AG04450 (cell line): ENCODE measurements at places on chromosomes 12 and 14.

- DNase-seq: no peak
Observed at GRCh38 chr14:21852061-21852664, 178.5 kb upstream of the OR4E1 start.

GRCh38 chr12:110109037-110109836 is 14.9 kb upstream of the IFT81 start:
- DNase-seq: peak; percentile 97

DNA sequence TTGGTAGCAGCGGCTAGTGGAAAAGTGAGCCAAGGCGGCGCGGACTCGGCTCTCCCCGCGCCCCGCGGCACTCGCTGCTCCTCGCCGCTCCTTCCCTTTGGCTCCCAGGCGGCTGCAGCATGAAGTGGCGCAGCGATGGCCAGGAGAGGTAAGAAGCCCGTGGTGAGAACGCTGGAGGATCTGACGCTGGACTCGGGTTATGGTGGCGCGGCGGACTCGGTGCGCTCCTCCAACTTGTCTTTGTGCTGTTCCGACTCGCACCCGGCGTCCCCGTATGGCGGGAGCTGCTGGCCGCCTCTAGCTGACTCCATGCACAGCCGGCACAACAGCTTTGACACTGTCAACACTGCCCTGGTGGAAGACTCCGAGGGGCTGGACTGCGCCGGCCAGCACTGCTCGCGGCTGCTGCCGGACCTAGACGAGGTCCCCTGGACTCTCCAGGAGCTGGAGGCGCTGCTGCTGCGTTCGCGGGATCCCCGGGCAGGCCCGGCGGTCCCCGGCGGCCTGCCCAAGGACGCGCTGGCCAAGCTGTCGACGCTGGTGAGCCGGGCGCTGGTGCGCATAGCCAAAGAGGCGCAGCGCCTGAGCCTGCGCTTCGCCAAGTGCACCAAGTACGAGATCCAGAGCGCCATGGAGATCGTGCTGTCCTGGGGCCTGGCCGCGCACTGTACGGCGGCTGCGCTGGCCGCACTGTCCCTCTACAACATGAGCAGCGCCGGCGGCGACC is 225.6 kb upstream of the CRY1 start:
- DNase-seq: no peak

GRCh38 chr14:96085369-96085768 is 46.2 kb downstream of the C14orf132 start:
- DNase-seq: no peak

- no peak for DNase-seq
Observed at GRCh38 chr12:93379981-93380361, 2.2 kb downstream of the NUDT4 start.

DNA sequence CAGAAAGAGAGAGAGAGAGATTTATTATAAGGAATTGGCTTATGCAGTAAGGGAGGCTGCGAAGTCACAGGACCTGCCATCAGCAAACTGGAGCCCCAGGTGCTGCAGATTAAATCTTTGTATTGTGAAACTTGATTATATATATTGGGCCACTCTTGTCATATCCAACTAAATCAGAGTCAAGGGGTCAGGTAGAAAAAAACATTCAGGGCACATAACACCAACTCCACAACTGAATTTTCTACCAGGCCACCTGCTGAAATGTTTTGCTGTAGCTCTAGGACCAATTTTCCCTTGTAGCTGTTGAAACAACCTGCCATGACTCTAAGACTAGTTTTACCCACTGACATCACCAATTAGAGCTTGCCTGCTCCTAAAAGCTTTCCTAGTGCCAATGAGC is 1240.8 kb downstream of the SLC16A7 start:
- no peak for DNase-seq

DNA sequence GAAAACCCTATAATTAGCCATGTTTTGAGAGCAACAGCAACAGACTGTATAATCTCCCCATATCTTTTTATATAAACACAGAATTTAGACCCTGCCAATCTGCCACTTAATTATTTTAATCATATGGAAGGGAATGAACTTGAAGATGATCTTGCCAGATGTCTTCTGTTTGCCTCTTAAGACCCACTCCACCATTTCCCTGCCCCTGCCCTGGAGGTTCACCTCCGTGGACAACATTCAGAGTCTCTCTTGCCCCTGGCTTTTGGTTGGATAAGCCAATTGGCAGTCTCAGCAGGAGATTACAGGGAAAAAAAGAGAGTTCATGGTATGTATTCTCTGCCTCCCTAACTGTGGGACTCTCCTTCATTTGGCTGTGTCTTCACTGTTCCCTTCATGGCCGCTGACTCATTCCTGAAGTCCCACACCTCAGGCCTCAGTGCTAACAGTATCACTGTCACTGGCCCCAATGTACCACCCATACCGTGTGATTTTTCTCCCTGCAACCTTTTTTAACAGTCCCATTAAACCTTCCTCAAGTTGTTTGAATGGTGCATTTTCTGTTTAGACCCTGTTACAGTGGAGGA is 184.8 kb downstream of the PIK3C2G start:
- DNase-seq: no peak

GRCh38 chr12:62655666-62656151 is 189.1 kb downstream of the MON2 start:
- DNase-seq: no peak

- DNase-seq: no peak
Observed at GRCh38 chr12:66109056-66109455, 21.5 kb downstream of the LLPH start.

GRCh38 chr12:111405149-111405858 is 419 bp upstream of the SH2B3 start:
- DNase-seq: peak; percentile 76

- DNase-seq: no peak
Observed at GRCh38 chr12:74981541-74981940, 228.1 kb downstream of the KCNC2 start.

- DNase-seq: no peak
Observed at GRCh38 chr14:24093207-24093900, 757 bp upstream of the PCK2 start.

DNA sequence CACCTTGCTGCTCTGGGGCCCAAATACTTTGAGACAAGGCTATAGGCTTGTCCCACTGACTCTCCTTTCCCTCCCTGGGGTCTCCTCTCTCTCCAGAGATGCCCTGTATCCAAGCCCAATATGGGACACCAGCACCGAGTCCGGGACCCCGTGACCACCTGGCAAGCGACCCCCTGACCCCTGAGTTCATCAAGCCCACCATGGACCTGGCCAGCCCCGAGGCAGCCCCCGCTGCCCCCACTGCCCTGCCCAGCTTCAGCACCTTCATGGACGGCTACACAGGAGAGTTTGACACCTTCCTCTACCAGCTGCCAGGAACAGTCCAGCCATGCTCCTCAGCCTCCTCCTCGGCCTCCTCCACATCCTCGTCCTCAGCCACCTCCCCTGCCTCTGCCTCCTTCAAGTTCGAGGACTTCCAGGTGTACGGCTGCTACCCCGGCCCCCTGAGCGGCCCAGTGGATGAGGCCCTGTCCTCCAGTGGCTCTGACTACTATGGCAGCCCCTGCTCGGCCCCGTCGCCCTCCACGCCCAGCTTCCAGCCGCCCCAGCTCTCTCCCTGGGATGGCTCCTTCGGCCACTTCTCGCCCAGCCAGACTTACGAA is 3.1 kb downstream of the NR4A1 start:
- DNase-seq: no peak

- no peak for DNase-seq
Observed at GRCh38 chr12:60093428-60093827, 497.6 kb downstream of the SLC16A7 start.

- no peak for DNase-seq
Observed at GRCh38 chr14:31405106-31405505, 15.2 kb downstream of the HEATR5A start.

DNA sequence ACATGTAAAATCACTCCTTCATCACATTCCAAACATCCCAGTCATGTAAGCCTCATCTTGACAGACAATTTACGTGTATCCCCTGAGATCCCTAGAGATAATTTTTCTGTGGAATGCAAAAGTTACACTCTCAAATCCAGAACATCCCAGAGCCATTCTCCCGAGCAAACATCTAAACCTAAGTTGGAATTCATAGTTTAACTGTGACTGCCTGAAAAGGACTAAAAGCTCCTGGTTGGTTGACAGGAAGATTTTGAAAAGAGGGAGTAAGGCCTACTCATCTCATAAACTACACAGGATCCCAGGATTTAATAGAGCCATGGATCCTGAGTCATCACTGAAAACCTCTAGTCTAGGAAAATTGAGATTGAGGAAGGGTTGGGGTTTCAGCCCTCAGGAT is 123.6 kb downstream of the SCN8A start:
- no peak for DNase-seq

DNA sequence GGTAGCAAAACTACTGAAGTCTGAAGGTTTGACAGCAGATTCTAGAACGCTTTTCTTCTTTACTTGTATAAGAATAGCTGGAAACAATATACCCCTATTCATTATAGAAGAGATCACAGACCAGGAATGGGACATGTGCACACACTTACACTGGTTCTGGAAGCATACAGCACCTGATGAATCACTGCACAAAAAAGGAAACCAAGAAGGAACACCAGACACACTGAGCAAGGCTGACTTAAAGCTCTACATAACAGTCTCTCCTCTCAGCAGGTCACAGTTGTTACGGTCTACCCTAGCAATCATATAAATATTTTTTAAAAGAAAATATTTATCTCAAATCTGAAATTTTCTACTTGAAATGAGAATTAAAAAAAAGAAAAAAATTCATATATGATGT is 13.5 kb downstream of the ATP2B1 start:
- peak; percentile 11 for DNase-seq

DNA sequence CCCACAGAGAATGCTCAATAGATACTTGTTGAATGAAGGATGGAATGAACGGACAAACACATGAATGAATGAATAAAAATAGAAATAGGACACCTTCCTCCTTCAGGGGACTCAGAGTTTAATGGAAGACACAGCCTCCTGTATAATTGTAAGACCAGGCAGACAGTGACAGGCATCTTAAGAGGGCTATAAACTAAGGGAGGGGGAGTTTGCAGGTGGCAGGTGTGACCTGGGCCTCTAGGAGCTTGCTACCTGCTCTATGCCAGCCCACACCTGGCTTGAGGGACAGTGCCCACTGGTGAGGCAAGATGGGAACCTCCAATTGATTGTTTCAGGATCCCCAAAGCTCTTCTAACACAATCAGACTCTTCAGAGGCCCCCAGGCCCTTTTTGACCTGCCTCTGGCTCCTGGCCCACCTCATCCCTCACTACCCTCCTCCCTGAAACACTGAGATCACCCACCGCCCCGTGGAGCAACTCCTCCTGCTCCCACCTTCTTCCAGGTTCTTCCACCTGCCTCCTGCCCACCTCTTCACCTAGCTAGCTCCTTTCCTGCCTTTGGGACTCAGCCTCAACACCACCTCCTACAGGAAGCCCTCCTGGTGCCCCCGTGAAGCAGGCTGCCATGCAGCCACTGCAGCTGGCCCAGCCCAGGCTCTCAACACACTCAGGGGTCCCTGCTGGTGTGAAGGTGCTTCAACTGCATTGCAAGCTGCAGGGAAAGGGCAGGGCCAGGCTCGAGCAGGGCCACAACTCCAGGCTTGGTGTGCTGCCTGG is 9.4 kb downstream of the SERPINA3 start:
- no peak for DNase-seq

DNA sequence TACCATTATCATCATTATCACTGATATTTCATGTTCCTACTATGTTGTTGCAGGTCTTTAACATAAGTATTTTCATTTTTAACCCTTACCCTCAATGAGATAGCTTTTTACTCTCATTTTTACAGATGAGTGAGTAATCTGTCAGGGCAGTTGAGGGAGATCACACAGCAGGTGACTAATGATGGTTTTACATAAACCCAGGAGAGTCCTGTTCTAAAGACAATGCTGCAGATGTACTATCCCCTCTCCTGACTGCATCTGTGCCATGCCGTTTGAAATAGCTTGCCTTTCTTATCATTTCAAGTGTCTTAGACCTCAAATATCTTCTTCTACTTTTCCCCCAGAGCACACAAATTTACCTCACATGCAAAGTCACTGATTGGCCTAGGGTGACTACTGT is 1552.1 kb upstream of the SEL1L start:
- no peak for DNase-seq

- DNase-seq: no peak
Observed at GRCh38 chr14:61557854-61558253, 137.5 kb upstream of the HIF1A start.

- no peak for DNase-seq
Observed at GRCh38 chr14:58656671-58657411, 19.1 kb downstream of the DACT1 start.

DNA sequence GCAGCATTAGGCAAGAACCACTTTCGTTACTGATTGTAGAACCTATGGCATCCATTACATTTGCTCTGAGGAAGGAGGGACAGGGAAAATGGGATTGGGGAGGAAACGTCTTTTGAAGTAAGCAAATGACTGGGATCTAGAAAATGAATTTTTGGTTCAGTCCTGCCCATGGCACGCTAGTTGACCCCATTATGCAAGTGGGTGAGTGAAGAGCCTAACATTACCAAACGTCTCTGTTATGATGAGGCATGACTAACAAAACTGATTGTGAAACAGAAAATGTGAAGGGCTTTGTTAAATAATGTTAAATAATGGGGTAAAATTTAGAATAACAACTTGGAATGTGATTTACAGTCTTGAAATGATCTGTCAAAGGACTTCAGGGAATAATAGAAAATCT is 38.9 kb downstream of the CPSF2 start:
- DNase-seq: peak; percentile 34

GRCh38 chr12:32120419-32120818 is 13.8 kb downstream of the BICD1 start:
- DNase-seq: no peak
